Stimulated activated naive CD4-positive, alpha-beta T cell (primary cell): ENCODE measurements at places on chromosomes 6 and 20.

GRCh38 chr20:1449370-1449769, 17.3 kb downstream of the NSFL1C start:
- no peak for DNase-seq

DNA sequence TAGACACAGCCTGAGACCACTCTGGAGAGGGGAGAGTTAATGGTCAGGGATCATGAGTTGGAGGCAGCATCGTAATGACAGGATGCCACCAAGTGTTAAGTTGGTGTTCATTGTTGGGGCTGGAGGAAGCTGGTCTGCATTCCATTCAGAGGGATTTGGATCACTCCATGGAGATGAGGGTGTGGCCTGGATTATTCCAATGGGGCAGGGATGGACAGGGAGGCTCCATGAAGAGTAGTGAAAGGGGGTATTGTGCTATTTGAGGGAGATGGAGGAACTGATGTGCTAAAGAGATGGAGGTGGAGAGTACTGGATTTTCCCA, 1.1 kb downstream of the SAPCD1 start:
- DNase-seq = no peak

DNA sequence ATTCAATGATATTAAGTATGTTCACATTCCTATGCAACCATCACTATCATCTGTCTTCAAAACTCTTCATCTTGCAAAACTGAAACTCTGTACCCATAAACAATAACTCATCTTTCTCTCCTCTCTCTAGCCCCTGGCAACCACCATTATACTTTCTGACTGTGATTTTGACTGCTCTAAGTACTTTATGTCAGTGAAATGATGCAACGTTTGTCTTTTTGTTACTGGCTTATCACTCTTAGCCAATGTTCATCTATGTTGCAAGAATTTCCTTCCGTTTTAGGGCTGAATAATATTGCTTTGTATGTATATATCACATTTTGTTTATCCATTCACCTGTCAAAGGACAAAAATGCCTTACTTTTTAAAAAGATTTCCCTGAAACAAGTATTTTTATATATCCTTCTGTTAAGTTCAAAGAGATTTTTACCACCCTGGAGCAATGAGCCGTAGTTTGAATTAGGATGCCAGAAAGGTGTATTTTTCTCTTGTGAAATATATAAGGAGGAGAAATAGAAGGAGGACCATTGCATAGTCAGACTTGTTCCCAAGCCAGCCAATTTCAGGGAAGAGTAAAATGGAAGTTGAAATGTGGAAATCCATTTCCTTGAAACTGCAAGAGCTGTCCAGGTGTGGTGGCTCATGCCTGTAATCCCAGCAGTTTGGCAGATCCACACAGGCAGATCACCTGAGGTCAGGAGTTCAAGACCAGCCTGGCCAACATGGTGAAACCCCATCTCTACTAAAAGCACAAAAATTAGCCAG, 4.0 kb upstream of the CGAS start:
- no peak for DNase-seq

DNA sequence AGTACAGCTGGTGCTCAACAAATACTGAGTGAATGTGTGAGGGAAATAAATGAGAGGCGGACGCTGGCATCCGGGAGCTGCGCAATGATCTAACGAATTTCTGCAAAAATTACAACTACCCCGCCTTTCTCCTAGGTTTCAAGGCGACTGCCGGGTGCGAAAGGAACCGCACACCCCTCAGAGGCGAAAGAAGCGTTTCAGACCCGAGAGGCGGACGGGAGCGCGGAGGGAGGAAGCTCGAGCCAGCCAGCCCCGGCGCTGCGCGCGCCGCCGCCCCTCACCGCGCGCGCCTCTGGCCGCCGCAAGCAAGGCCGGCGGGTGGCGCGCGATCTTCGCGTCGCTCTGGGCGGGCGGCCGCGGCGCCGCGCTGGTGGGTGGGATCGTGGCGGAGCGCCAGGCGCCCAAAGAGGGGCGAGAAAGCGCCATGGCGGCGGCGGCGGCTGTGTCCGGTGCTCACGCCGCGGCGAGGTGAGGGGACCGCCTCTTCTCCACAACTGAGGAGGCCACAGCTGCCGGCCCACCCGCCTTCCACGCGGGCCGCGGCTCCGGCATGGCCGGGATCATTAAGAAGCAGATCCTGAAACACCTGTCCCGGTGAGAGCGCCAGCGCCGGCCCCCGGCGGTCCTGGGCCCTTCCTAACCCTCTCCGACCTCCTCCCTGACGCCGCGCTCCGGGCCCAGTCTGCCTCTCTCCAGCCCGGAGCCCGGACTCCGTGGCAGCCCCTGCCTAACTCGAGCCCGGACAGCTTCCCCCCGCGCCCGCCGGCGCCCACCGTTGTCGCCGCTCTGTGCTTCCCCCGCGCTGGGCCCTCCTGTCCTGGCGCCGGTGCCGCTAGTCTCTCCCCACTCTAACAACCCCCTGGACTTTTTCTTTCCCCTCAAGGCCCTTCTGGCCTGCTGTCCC, at the start of gene BLTP3A:
Gene BLTP3A (plus strand): TSS at position 383 of the 904 bp plus-strand sequence. CDS start 168 bp downstream, at position 551.
- DNase-seq = peak; percentile 53

- no peak for DNase-seq
Measured at GRCh38 chr6:3546121-3546520, 89.3 kb upstream of the SLC22A23 start.

GRCh38 chr20:23404196-23404595, 17.1 kb downstream of the NAPB start:
- no peak for DNase-seq

- DNase-seq = no peak
Measured at GRCh38 chr6:115909923-115910546, 150.7 kb downstream of the FRK start.

DNA sequence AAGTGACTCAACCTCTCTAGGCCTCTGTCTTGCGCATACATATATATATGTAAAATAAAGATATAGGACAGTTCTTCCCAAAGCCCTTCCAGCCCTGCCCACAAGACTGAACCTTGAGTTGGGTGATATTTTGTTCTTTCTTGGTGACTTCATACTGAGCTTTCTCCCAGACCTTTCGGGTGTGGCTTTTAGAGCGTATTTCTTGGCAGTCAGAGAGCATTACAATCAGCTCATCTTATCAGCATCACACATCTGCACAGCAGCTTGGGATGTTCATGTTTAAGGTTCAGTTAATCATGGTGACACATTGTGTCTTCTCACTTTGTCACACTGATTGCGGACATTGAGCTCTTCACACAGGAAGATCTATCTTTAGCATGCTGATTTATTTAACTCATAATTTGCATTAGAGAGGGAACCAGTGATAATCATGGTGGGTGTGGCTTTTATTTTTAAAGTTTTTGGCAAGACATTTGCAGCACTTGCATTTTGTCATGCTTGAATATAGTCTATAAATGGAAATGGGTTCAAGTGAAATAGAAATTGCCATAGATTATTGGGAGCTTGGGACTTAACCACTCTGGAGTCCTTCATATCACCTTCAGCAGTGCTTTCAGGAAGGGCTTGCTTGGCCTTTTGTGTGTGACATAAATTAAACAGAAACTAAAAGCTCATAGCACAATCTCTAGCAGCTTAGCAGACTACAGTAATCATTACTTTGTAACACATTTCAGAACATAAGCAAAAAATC, 8.3 kb downstream of the KIF3B start:
- no peak for DNase-seq

- DNase-seq = no peak
Measured at GRCh38 chr6:134318974-134319281, 1.0 kb upstream of the SGK1 start.

- DNase-seq = no peak
Measured at GRCh38 chr6:14088600-14089192, 28.9 kb upstream of the CD83 start.

DNA sequence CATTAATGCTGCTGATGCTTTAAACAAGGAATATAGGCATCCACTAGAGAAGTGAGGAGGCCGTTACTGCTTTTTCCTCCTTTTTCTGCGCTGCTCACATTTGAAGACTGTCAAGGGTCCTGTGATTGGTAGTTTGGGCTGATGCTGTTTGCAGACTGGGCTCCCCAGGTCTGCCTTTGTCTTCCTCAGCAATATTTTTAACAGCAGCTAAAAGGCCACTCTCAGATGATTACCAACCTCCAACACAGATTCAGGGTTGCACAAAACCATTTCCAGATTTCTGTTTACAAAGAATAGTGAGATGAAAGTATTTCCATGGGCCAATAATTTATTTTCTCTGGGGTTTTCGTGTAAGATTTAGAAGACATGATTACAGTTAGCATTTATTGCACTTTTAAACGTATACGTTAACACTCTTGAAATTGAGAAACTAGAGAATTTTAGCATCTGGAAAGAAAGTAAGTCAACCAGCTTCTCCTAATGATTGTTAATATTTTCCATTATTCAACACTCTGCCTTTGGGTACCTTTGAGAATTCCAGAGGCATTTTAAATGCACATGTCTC, 475.3 kb upstream of the SOX4 start:
- DNase-seq = no peak

DNA sequence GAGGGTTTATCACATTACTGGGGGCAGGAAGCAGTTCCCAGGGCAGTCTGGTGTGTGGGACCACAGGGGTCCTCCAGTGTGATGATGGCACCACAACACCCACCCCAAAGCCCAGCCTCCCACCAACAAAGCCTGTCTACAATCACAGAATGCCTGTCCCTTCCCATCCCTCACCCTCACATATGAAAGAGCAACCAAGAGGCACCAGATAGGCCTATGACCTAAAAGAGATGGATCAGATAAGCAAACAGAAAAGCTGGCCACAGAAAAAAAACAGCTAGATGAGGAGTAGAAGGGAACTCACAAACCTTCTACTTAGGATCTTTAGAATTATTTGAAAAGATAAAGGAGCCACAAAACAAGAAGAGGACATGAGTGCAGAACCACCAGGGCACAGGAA, 54.3 kb downstream of the SERAC1 start:
- no peak for DNase-seq

GRCh38 chr6:13027207-13027606, 301.1 kb downstream of the TBC1D7 start:
- DNase-seq = no peak

GRCh38 chr6:149084026-149084425, 233.5 kb upstream of the TAB2 start:
- no peak for DNase-seq
